Upper lobe of left lung (tissue), 6 donors: ENCODE measurements at places on chromosomes 16 and 17. TPM values are rescaled to one million over a fixed set of nuclear protein-coding genes. Genes with fewer than 3 reads are reported as not detected.

GRCh38 chr16:20192801-20193200 is 119.1 kb upstream of the GPR139 start:
- no peak overlapping the region for H3K27ac ChIP-seq
- no peak for DNase-seq
- no peak overlapping the region for H3K4me3 ChIP-seq
- no peaks in the 10 kb centered on the region for H3K36me3 ChIP-seq
- no peaks in the 10 kb centered on the region for H3K27me3 ChIP-seq

GRCh38 chr17:8898636-8899035 is 31.2 kb upstream of the PIK3R6 start:
- no peaks in the 10 kb centered on the region for H3K36me3 ChIP-seq
- no peaks in the 10 kb centered on the region for H3K4me1 ChIP-seq
- no peak for DNase-seq
- no peak overlapping the region for H3K27ac ChIP-seq
- H3K4me3 ChIP-seq = no peak overlapping the region

GRCh38 chr16:81823734-81824133 is 44.6 kb downstream of the PLCG2 start:
- no peak for DNase-seq
- peaks cover 11% of the 10 kb centered on the region for H3K4me1 ChIP-seq
- no peak overlapping the region for H3K4me3 ChIP-seq
- H3K27ac ChIP-seq = peak overlapping the region; percentile 52

GRCh38 chr16:28499854-28500253 is 5.4 kb downstream of the APOBR start:
- no peak overlapping the region for H3K27ac ChIP-seq
- H3K4me1 ChIP-seq = no peaks in the 10 kb centered on the region
- H3K27me3 ChIP-seq = no peaks in the 10 kb centered on the region
- no peaks in the 10 kb centered on the region for H3K36me3 ChIP-seq

- H3K27ac ChIP-seq = no peak overlapping the region
- DNase-seq = no peak
- H3K4me1 ChIP-seq = no peaks in the 10 kb centered on the region
- no peak overlapping the region for H3K4me3 ChIP-seq
- no peaks in the 10 kb centered on the region for H3K36me3 ChIP-seq
These were observed 20.4 kb downstream of the CDH3 start for GRCh38 chr16:68665501-68665900.

GRCh38 chr17:20202141-20202621 is 193.0 kb downstream of the SPECC1 start:
- DNase-seq = no peak
- H3K27me3 ChIP-seq = no peaks in the 10 kb centered on the region
- H3K4me3 ChIP-seq = no peak overlapping the region
- H3K27ac ChIP-seq = no peak overlapping the region

DNA sequence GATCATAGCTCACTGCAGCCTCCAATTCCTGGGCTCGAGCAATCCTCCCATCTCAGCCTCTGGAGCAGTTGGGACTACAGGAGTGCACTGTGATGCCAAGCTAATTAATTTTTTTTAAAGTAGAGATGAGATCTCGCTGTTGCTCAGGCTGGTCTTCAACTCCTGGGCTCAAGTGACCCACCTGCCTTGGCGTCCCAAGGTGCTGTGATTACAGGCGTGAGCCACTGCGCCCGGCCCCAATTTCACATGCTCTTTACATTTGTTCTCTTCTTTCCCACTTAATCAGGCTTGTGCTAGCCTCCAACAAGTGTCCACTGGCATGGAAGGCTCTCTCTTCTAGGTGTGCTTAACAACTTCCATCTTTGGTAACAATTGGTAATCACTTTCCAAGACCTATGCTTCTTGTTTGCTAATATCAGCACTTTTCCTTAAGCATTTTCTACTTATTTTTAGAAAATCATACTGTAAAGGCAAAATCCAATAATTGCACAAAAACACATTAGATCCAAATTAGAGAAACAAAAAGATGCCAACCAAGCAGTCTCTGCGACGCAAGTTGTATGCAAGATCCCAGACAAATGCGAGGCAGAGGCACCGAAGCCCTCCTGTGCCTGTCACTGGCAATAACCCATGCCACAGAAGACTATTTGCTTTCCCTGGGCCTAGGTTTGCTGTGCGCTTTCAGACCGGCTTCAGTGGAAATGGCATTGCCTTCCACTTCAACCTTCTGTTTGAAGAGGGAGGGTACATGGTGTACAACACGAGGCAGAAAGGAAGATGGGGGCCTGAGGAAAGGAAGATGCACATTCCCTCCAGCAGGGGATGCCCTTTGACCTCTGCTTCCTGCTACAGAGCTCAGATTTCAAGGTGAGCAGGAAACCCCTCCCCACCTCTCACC is 52.6 kb downstream of the NOS2 start:
- no peak overlapping the region for H3K4me3 ChIP-seq
- no peaks in the 10 kb centered on the region for H3K27me3 ChIP-seq
- H3K4me1 ChIP-seq = no peaks in the 10 kb centered on the region
- no peak overlapping the region for H3K27ac ChIP-seq
- DNase-seq = no peak

- no peaks in the 10 kb centered on the region for H3K27me3 ChIP-seq
- H3K4me3 ChIP-seq = peak overlapping the region; percentile 82
- peak overlapping the region; percentile 93 for H3K27ac ChIP-seq
- DNase-seq = peak; percentile 90
- H3K36me3 ChIP-seq = no peaks in the 10 kb centered on the region
- H3K4me1 ChIP-seq = peaks cover 60% of the 10 kb centered on the region
These were observed 4.4 kb downstream of the BAHCC1 start for GRCh38 chr17:81399481-81400153.

DNA sequence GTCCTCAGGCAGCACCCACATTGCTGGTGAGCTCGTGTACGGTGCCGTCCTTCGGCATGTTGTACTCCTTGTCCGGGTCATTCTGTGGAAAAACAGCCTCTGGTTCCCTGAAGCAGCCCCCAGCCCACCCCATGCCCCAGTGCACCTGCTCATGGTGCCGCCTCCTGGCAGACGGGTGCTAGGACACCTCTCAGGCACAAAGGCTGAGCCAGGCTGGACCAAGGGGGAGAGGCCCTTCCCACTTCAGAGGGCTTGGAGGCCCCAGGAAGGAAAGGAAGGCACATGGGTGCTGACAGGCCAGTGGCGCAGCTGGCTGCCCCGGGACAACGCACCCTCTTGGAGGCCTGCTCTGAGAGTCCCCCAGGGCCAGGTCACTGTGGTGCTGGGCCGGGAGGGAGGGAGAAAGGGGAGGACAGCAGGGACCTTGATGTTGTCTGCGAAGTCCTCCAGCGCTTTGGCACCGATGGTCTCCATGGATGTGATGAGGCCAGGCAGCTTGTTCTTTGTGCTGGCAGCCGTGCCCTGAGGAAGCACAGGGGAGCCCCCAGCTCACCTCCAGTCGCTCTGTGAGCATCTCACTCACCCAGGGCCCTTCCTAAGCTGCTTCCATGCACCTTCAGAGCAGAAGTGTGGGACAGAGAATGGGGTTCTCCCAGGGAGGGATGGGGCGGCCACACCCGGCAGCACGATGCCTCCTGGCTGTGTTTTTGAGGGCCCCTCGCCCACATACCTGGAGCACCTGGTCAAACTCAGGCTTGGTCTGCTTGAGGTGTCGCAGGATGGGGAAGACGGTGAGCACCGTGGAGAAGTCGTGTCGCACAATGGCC is 9.3 kb downstream of the ZACN start:
- H3K4me3 ChIP-seq = no peak overlapping the region
- H3K27ac ChIP-seq = no peak overlapping the region
- no peak for DNase-seq
- H3K4me1 ChIP-seq = no peaks in the 10 kb centered on the region
- no peaks in the 10 kb centered on the region for H3K27me3 ChIP-seq

The ICAM2 gene
- 27.2 TPM for total RNA-seq
